ENCODE measurements at places on chromosomes 1 and 21.

- DNase-seq = no peak
Observed at GRCh38 chr1:101120868-101121267, 95.3 kb upstream of the DPH5 start.

GRCh38 chr1:235108876-235109275 is 19.8 kb downstream of the TOMM20 start:
- DNase-seq = no peak

- DNase-seq = no peak
Observed at GRCh38 chr1:36367066-36367465, 18.7 kb downstream of the STK40 start.

GRCh38 chr1:160399544-160400222 is 681 bp upstream of the VANGL2 start:
- DNase-seq = no peak

GRCh38 chr1:43366179-43366578 is 1.6 kb downstream of the ELOVL1 start:
- DNase-seq = no peak
